ENCODE measurements at places on chromosomes 7 and 10.
A peak's percentile ranks its signal among the peaks of the same experiment; 100 is the strongest.

DNA sequence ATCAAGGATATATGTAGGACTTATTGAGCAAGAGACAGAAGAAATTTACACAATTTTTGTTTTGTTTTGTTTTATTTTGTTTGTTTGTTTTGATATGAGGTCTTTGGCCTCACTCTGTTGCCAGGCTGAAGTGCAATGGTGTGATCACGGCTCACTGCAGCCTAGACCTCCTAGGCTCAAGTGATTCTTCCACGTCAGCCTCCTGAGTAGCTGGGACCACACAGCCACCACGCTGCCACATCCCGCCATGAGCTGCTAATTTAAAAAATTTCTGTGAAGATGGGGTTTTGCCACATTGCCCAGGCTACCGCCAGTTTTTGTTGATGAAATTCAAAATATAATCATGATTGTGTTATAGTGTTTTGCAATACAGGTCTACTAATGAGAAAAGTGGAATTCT, 54.9 kb downstream of the ZNF487 start:
- DNase-seq = no peak

DNA sequence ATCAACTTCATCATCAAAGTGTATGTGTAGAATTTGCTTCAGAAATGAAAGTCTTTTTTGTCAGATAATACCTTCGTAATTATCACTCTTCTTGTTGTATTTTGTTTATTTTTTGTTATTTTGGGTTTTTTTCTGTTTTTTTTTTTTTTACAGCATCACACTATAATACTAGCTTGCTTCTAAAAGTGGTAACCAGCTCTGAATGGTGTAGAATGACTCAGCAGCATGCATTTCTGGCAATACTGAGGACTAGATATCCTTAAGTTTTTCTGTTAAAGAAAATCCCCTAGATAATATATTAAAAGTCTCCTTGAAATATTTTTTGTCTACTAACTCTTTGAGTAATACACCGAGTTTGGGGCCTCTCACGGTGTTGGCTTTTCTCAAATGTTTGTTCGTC, 109.1 kb downstream of the LMBR1 start:
- no peak for DNase-seq

DNA sequence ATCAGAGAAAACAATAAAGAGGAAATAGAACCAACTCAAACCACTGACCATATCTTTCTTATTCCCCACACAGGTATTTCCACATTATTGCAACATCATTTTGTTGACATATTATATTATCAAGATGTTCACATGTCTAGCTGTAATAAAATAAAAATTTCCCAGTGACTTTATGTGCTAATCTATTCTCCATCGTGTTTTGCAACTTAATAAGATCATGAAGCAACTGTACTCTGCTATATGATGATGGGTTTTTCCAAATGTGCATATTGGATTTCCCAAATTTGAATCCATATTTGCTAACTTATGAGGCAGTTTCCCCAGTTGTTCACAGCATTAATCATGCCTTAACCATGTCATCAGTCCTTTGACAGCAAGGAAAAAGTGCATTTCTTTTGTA, 127.8 kb downstream of the ITGB8 start:
- DNase-seq = no peak

DNA sequence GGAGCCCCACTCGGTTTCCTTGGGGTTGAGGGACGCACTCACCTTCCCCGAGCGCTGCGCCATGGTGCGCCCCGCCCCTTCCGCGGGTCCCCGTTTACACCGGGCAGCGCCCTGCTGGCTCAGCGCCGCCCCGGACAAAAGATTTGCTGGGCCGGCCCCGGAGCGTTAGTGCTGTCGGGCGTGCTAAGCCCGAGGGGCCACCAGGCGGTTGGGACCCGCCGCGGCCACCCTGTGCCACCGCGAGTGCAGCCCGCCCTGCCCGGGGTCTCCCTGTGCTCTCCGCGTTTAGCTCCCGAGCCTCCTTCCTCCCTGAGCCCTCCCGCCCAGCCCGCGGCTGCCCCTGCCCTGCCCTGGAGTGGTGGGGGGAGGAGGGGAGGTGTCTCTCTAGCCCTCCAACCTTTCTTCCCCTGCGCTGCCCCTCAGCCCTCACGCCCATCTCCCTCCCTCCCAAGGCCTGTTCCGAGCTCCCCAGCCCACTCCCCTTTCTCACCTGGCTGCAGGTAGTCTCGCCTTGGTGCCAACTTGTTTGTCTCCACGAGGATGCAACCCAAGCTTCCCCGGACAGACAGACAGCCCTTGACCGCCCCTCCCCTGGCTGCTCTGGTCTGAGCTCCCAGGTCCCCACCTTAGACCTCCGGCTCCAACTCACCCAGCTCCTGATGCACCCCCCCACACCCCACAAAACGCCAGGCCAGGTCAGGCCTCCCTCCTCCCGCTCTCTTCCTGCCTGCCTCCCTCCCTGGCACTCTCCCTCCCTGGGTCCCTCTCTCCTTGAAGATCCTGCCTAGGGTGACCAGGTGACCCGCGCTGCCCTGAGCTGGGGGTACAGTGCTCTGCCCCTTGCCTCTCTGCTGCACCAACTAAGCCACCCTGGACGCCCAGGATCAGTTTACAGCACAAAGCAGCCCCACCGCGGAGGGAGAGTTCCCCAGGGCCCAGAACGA, at the start of gene CRYGN:
TSS of gene CRYGN (minus strand) at position 287 of the 944 bp plus-strand sequence. CDS start at position 63, 224 bp downstream.
- peak; percentile 69 for DNase-seq

- DNase-seq = no peak
Measured at GRCh38 chr7:112145206-112145605, 61.0 kb downstream of the DOCK4 start.

- no peak for DNase-seq
Measured at GRCh38 chr10:5760515-5760914, 52.7 kb downstream of the GDI2 start.

DNA sequence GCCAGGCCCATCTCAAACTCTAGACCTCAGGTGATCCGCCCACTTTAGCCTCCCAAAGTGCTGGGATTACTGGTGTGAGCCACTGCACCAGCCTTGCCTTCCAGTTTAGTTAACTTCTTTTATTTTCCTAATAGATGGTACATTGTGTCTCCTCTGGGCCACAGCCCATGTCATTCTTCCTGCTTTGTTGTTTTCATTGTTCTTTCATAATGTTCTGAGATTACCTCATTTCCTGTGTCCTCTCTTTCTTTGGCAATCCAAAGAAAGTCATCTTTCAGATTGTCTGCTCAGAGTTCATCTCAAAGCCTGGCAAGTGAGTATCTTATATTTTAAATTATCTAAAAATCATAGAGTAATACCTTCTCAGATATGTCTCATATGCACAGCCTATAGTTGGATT, at the start of gene OLAH:
TSS of gene OLAH (plus strand) at position 270 of the 400 bp plus-strand sequence. CDS start 3,346 bp downstream, outside the sequence.
- no peak for DNase-seq

DNA sequence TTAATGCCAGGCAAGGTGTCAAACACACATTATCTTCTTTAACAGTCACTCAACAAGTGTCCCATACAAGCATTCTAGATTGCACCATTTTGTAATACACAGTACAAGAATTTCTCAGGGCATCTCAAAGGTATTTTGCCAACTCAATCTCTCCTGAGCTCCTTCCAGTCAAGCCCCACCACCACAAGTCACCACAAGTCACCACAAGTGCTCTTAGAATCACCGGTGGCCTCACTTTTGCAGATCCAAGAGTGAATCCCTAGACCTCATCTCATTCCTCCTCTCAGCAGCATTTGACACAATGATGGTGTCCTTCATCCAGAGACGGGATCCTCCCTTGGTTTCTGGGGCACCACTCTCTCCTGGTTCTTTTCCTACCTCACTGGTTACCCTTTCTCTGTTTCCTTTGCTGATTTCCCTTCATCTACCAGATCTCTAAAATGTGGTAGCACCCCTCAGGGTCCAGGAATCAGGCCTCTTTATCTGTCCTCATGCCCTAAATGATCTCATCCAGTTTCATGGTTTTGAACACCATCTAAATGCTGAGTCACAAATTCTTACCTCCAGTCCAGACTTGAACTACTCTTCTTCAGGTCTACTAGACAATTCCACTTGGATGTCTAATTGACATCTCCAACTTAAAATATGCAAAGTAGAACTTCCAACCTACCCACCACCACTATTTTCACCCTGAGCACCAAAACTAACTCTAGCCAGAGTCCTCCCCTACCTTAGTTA, 26.9 kb downstream of the VPS41 start:
- DNase-seq = no peak
